Ovary (tissue), 10 donors: ENCODE measurements at places on chromosomes 12 and 14. TPM values are rescaled to one million over a fixed set of nuclear protein-coding genes. Genes with fewer than 3 reads are reported as not detected.

The GARIN6 gene
- total RNA-seq: not detected

- DNase-seq: no peak
Observed at GRCh38 chr12:114209861-114210260, 196.1 kb downstream of the TBX5 start.

The SLC5A8 gene
- 0.80 TPM for total RNA-seq

GRCh38 chr14:99596772-99597171 lies 7.2 kb downstream of the CCDC85C start:
- DNase-seq: no peak

DNA sequence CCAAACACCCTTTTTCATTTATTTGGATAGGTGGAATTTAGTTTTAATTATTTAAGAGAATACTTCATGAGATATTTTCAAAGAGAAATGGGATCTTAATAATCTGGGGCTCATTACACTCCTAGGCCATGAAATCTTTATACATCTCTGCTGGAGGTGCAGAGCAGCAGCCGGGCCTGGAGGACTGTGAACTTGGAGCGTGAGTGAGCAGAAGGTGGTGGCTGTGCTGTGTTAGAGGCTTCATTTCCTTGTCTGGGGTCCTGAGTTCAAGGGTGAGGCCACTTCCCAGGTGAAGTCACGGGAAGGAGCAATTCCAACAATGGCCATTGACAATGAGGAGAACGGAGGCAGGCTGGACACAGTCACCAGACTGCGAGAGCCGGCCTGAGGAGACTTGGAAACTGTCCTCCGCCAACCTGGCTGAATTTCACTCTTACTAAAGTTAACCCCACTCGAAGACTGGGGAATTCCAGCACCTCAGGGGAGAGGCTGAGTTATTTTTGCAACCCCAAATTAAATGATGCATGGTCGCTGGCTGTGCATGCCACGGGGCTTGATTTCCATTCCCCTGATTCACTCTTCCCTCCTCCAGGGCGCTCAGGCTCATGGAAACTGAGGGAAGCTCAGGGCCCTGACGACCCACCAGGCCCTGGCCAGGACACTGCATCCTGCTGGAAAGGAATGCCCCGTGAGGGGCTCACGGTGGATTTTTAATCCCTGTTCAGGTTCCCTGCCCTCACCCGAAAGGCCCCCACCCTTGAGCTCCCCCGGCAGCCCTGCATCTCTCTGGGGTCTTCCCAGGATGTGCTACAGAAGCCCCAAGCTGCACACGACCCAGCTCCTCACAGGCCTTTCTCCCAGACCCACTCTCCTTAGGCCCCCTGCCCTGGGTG lies 22.6 kb upstream of the TRAF3 start:
- no peak for DNase-seq

The TMPRSS12 gene
- not detected for total RNA-seq

DNA sequence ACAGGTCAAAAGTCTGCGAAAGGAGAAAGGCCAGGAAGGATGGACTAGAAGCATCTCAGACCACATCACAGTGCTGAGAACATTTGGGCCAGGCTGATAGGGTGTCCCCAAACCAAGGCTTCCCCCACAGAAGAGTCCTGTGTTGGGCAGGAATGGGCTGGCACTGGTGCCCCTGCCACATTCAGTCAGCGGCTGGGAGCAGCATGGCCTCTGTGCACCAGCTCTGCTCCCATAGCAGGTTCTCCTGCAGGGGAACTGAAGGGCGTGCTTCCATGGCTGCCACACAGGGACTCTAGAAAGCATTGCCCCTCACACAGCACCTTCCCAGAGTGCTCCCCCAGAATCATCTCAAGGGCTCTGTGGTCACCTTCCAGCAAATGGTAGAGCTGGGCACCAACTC lies 17.5 kb downstream of the EVL start:
- DNase-seq: no peak

DNA sequence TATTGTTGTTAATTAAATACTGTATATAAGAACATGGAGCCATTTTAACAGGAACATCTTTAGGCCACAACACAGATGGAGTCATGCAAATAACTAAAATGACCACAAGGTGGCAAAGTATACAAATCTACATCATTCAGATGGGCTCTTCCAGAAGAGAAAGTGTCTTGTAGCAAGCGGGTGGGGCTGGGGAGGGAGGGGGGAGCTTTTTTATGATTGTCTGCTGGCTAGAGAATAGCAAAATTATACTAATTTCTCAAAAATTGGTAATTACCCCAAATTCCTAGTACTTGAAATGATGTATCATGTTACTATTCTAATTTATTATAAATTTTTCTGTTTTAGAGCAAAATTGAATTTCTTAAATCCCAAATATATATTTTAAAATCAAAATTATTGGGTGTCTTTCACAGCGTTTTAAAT lies 378.7 kb downstream of the PRKD1 start:
- DNase-seq: no peak

The ANKRD33 gene
- not detected for total RNA-seq

GRCh38 chr14:72677664-72678063 lies 216.2 kb downstream of the DPF3 start:
- no peak for DNase-seq

The SLC6A12 gene
- 1.5 TPM for total RNA-seq

DNA sequence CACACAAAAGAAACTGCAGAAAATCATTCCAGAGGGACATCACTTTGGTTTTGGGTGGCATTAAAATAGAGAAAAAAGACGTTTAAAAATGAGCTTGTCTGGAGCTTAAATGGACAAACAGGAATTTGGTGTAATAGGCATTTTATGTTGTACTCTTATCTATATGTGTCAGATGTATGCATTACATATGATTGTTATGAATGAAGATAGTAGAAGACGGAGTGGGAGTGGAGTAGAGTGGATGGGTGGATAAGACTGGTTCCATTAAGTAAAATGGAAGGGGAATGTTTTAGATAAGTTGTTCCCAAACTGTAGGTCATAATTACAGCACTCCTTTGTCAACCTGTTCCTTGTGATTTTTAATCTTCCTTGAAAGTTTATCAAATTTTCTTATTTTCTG lies 1.9 kb downstream of the CCDC91 start:
- no peak for DNase-seq

The NKX2-1 gene
- total RNA-seq: not detected

DNA sequence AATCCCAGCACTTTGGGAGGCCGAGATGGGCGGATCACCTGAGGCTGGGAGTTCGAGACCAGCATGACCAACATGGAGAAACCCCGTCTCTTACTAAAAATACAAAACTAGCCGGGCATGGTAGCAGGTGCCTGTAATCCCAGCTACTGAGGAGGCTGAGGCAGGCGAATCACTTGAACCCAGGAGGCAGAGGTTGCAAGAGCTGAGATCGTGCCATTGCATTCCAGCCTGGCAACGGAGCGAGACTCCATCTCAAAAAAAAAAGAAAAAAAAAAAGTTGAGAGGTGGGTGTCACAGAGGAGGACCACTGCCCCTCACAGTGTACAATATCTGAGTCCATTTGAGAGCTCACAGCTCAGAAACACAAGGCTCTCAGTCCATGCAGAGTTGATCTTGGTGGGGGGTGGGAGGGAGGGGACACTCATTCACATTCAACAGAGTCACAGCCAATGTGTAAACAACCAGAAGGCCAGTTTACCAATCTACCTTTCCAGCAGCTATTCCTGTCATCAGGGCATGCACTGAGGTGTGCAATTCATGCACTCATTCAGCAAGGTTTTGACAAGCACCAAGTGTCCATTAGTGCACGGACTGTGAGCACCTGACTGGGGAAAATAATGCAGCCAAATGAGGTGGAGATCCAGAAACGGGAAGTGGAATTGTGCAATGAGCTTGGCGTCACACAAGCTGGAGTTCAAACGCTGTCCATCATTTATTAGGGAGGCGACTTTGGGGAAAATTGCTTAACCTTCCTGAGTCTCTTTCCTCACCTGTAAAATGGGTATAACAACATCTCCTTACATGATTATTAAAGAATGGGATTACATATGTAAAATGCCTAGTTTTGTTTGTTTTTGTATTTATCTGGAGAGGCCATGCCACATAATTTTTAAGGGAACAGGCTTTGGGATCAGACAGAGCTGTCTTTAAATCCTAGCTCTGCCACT lies 4.4 kb upstream of the EIF5 start:
- no peak for DNase-seq

GRCh38 chr14:72828604-72829003 lies 65.3 kb downstream of the DPF3 start:
- no peak for DNase-seq

The PAH gene
- 1.8 TPM for total RNA-seq

GRCh38 chr12:53122961-53123468 lies 19.7 kb downstream of the SOAT2 start:
- DNase-seq: no peak

GRCh38 chr14:49594347-49595091 lies 4.2 kb upstream of the LRR1 start:
- no peak for DNase-seq

- no peak for DNase-seq
Observed at GRCh38 chr12:76866726-76867125, 12.1 kb downstream of the CSRP2 start.

- DNase-seq: no peak
Observed at GRCh38 chr14:26180221-26180620, 417.6 kb downstream of the NOVA1 start.

The RND1 gene
- total RNA-seq: 3.8 TPM

DNA sequence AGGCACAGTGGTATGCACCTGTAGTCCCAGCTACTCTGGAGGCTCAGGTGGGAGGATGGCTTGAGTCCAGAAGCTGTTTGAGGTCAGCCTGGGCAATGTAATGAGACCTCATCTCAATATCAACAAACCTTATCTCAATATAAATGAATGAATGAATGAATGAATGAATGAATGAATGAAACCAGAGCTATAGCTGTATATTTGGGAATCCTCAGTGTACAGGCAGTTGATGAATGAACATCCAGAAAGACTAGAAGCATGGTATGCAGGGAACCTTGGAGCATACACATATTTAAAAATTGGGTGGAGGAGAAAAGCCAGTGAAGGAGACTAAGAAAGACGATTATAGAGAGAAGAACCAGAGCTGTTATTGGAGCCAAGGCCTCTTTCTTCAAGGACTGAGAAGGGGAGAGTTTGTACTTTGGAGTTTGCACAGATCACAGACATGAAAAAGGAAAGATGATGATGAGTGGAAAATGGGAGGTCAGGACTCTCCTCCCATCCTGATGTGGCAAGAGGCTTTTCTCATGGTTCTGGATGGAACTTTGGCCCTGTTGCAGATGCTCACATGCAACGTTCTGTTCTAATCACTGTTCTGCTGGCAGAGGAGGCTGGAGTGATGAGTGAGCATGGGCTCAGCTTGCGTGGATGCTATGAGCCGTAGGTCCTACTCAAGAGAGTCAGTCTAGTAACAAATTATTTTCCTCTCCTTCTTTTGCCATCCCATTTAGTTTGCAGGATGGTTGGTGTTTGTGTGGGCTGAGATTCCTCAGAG lies 114.4 kb downstream of the PRKCH start:
- no peak for DNase-seq

- no peak for DNase-seq
Observed at GRCh38 chr14:55926007-55926406, 192.2 kb upstream of the PELI2 start.

The GNG2 gene
- 11.4 TPM for total RNA-seq

GRCh38 chr14:94481468-94482131 lies 5.6 kb upstream of the SERPINA9 start:
- no peak for DNase-seq

The RITA1 gene
- total RNA-seq: 17.0 TPM

The FAM186B gene
- 0.73 TPM for total RNA-seq

- DNase-seq: no peak
Observed at GRCh38 chr12:79661629-79662028, 29.1 kb downstream of the PAWR start.

The MAP1LC3B2 gene
- 3.3 TPM for total RNA-seq

The USP44 gene
- 4.1 TPM for total RNA-seq

- no peak for DNase-seq
Observed at GRCh38 chr12:106345746-106346145, 11.8 kb upstream of the POLR3B start.

The VDR gene
- total RNA-seq: 0.71 TPM

DNA sequence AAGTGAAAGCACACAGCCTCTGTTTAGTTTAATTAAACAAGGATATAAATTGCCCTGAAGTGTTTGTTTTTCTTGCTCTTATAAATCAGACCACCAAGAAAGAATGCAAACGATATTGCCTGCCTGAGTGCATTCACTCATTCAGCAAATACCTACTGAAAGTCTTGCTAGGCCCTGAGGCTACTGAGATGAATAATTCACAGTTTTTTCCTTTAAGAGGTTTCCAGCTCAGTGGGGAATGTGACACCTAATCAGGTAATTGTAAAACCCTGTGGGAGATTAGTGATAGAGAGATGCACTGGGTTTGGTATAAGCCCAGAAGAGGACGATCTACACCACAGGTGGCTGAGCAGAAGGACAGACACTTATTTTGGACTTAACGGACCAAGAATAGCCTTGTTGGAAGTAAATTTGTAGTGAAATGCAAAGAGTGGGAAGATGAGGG lies 151.4 kb downstream of the SLC35F4 start:
- no peak for DNase-seq

GRCh38 chr12:56164345-56164729 lies 6.2 kb downstream of the MYL6 start:
- DNase-seq: no peak

The EIF2S3B gene
- 1.1 TPM for total RNA-seq

The KCNMB4 gene
- 2.5 TPM for total RNA-seq

The KLRF1 gene
- total RNA-seq: not detected

The MGST1 gene
- 8.9 TPM for total RNA-seq

GRCh38 chr14:102779084-102779462 lies 1.8 kb downstream of the TRAF3 start:
- no peak for DNase-seq

GRCh38 chr12:20383612-20384011 lies 15.3 kb downstream of the PDE3A start:
- no peak for DNase-seq

DNA sequence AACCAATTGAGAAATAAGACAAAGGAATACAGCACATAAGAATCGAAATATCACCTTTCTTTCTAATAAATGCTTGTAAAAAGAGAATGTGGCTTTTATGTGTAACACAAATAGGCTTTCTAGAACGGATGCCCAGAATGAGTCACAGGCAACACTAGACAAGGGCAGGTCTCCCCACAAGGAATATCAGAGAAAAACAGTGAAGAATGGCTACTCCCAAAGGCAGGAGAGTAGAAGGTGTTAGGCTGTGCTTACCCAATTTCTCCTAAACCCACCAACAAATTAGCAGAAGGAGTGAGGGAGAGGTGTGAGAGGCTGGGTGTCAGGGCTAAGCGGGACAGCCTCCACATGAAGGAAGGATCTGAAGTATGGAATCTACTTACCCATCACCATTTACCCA lies 55.2 kb downstream of the GALNT4 start:
- DNase-seq: no peak
